ENCODE measurements at places on chromosomes 12 and 14. TPM values are rescaled to one million over a fixed set of nuclear protein-coding genes. Genes with fewer than 3 reads are reported as not detected.

CLEC1B gene
- not detected for total RNA-seq

DNA sequence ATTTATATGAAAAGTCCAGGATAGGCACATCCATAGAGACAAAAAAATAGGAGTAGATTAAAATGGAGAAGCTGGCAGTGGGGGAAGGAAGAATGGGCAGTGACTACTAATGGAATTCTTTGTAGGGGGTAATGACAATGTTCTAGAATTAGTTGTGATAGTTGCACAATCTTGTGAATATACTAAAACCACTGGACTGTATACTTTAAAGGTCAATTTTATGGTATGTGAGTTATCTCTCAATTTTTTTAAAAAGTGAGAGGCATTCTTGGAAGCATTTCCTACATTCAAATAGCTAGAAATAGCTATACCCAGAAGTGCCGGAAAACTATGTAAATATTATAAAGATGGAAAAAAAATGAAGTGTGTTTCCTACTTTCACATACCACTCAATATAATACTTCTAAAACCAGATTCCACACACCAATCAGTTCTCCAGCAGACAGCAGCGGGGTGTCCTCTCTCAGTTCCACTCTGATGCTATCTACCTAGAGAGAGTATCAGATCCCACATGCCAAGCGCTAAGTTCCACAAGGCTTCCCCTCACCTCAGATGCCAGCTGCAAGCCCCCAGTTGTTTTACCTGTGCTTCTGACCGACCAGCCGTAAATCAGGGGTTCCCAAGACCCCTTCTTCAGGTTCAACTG, 41.7 kb upstream of the NID2 start:
- H3K27me3 ChIP-seq, result no peaks in the 10 kb centered on the region
- DNase-seq, result peak; percentile 68
- H3K4me1 ChIP-seq, result peaks cover 26% of the 10 kb centered on the region
- no peak overlapping the region for H3K4me3 ChIP-seq
- H3K36me3 ChIP-seq, result no peaks in the 10 kb centered on the region

SLC39A5 gene
- not detected for total RNA-seq

SLC7A7 gene
- 0.65 TPM for total RNA-seq

SRP54 gene
- total RNA-seq, result 90.8 TPM

GRCh38 chr12:54213079-54213478, 24.3 kb upstream of the SMUG1 start:
- H3K4me1 ChIP-seq, result peaks cover 6% of the 10 kb centered on the region
- no peak overlapping the region for H3K4me3 ChIP-seq
- no peak overlapping the region for H3K27ac ChIP-seq
- H3K27me3 ChIP-seq, result no peaks in the 10 kb centered on the region
- DNase-seq, result peak; percentile 56

DNA sequence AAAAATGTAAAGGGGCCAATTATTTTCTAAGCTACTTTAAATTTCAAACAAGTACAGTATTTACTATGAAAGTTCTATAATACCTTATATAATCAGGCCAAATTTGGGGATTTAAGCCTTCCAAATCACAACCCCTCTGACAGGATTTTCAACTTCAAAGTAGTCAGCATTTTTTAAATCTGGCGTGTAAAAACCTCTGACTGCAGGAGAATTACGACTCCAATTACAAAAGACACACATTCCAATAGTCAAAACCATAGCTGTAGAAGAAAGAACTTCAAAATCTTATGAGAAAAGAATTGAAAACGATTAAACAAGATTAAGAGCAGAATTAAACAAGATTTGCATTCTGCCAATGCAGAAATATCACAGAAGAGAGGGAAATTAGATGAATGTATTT, 12.7 kb downstream of the OSBPL8 start:
- H3K4me1 ChIP-seq, result peaks cover 33% of the 10 kb centered on the region
- no peaks in the 10 kb centered on the region for H3K36me3 ChIP-seq
- H3K27ac ChIP-seq, result no peak overlapping the region
- H3K27me3 ChIP-seq, result no peaks in the 10 kb centered on the region
- no peak overlapping the region for H3K4me3 ChIP-seq
- no peak for DNase-seq

LRIG3 gene
- 29.3 TPM for total RNA-seq

NTF3 gene
- total RNA-seq, result 4.8 TPM

GRCh38 chr14:96622926-96623325, 120.7 kb downstream of the PAPOLA start:
- DNase-seq, result no peak
- no peak overlapping the region for H3K27ac ChIP-seq
- H3K4me3 ChIP-seq, result no peak overlapping the region
- no peaks in the 10 kb centered on the region for H3K4me1 ChIP-seq

DNA sequence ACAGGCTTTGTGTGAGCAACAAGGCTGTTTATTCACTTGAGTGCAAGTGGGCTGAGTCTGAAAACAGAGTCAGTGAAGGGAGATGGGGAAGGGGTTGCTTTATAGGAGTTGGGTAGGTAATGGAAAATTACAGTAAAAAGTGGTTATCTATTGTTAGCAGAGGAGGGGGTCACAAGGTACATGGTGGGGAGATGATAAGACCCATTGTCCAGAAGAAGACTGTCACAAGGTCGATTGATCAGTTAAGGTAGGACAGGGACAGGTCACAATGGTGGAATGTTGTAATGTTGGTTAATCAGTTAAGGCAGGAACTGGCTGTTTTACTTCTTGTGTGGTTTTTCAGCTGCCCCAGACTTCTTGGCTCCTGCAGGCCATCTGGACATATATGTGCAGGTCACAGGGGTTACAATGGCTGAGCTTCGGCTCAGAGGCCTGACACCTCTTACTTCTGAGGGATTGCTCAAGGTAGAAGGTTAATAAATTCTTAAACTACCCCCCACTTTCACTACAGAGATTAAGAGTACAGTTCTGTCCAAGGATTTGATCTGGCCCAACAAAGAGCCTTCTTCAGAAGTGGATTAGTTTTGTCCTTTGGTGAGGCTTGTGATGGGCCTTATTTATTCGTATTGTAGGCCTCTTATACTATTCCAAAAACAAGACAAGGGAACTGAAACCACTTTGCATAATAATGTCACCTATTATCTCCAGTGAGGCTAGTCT, 13.8 kb upstream of the DHRS4 start:
- H3K27ac ChIP-seq, result no peak overlapping the region
- H3K4me3 ChIP-seq, result no peak overlapping the region
- H3K27me3 ChIP-seq, result no peaks in the 10 kb centered on the region
- no peaks in the 10 kb centered on the region for H3K4me1 ChIP-seq
- DNase-seq, result no peak

DNA sequence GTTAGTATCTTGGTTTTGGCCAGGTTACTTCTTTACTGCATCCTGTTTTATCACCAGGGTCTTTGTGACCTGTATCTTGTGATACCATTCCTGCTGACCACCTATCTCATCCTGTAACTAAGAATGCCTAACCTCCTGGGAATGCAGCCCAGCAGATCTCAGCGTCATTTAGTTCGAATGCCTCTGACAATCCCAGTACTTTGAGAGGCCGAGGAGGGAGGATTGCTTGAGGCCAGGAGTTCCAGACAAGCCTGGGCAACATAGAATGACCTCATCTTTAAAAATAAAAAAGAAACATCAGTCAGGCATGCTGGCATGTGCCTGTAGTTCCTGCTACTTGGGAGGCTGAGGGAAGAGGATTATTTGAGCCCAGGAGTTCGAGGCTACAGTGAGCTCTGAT, 206.5 kb downstream of the SUDS3 start:
- H3K27me3 ChIP-seq, result no peaks in the 10 kb centered on the region
- H3K4me3 ChIP-seq, result no peak overlapping the region
- no peaks in the 10 kb centered on the region for H3K36me3 ChIP-seq
- no peaks in the 10 kb centered on the region for H3K4me1 ChIP-seq

GRCh38 chr12:86264451-86265328, 8.5 kb upstream of the MGAT4C start:
- no peak for DNase-seq
- H3K27me3 ChIP-seq, result no peaks in the 10 kb centered on the region
- H3K4me1 ChIP-seq, result no peaks in the 10 kb centered on the region
- no peak overlapping the region for H3K27ac ChIP-seq
- H3K36me3 ChIP-seq, result no peaks in the 10 kb centered on the region

- no peak overlapping the region for H3K27ac ChIP-seq
- no peaks in the 10 kb centered on the region for H3K36me3 ChIP-seq
- no peaks in the 10 kb centered on the region for H3K4me1 ChIP-seq
- H3K27me3 ChIP-seq, result peaks cover 59% of the 10 kb centered on the region
- no peak for DNase-seq
These were observed 9.0 kb upstream of the KRT2 start for GRCh38 chr12:52660934-52661499.

DNA sequence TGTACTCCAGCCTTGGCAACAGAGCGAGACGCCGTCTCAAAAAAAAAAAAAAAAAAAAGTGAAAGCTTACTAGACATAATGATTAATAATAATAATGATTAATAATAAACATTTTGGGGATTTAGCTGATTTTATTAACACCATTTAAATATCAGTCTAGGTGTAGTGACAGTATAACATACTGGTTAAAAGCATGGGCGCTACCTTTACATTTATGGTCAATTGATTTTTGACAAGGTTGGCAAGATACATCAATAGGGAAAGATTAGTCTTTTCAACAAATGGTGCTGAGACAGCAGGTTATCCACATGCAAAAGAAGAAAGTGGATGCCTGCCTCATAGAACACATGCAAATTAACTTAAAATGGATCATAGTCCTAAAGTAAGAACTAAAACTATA, 34.3 kb downstream of the TXNRD1 start:
- DNase-seq, result no peak
- H3K36me3 ChIP-seq, result no peaks in the 10 kb centered on the region
- H3K4me1 ChIP-seq, result no peaks in the 10 kb centered on the region

PIK3C2G gene
- not detected for total RNA-seq

- H3K4me3 ChIP-seq, result no peak overlapping the region
- H3K27ac ChIP-seq, result no peak overlapping the region
- H3K4me1 ChIP-seq, result no peaks in the 10 kb centered on the region
- H3K36me3 ChIP-seq, result peaks cover 6% of the 10 kb centered on the region
- no peaks in the 10 kb centered on the region for H3K27me3 ChIP-seq
These were observed 10.0 kb downstream of the CDCA4 start for GRCh38 chr14:105010891-105011291.

GLT8D2 gene
- total RNA-seq, result 58.6 TPM

Data from GM23248 (cell line).